Right ventricle myocardium inferior (tissue), 1 donor: ENCODE measurements at places on chromosomes 3 and 15.

GRCh38 chr3:155859859-155860258 lies 5.6 kb upstream of the SLC33A1 start:
- no peak for DNase-seq

GRCh38 chr15:42471002-42471401 lies 19.9 kb downstream of the ZNF106 start:
- DNase-seq = no peak

GRCh38 chr15:68114840-68115239 lies 60.7 kb downstream of the PIAS1 start:
- no peak for DNase-seq

GRCh38 chr3:188764609-188765008 lies 407.2 kb upstream of the TPRG1 start:
- DNase-seq = no peak

DNA sequence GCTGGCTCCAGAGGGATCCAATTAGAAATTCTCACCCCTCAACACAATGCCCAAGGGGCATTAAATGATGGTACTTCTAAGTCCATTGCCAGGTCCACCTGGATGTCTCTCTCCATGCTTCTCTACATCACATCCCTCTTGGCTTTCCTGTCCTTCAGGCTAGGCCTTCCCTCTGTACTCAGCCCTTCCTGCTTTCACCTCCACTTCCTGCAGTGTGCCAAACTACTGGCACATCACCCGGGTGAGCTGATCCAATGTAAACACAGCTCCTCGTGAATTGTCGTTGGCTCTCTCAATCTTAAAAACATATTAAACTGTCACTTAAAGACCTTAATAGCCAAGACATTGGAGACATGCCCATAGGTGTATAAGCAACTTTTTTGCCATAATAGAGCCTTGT lies 4.0 kb downstream of the LMCD1 start:
- DNase-seq = no peak

GRCh38 chr3:50620820-50621219 lies 3.9 kb downstream of the MAPKAPK3 start:
- DNase-seq = peak; percentile 21

DNA sequence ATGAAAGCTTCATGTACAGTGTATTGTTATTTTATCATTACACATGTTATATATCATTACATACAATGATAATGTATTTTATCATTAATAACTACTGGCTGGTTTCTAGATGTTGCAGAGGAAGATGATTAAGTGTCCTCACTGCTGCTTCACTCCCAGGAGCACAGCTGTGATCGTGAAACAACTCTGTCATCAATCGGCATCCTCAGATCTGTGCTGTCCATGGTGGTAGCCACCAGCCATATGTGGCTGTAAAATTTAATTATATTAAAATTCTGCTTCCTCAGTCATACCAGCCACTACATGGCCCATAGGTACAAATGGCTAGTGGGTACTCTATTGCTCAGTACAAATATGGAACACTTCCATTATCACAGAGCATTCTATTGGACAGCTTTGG lies 379.4 kb upstream of the CFAP20DC start:
- DNase-seq = no peak

DNA sequence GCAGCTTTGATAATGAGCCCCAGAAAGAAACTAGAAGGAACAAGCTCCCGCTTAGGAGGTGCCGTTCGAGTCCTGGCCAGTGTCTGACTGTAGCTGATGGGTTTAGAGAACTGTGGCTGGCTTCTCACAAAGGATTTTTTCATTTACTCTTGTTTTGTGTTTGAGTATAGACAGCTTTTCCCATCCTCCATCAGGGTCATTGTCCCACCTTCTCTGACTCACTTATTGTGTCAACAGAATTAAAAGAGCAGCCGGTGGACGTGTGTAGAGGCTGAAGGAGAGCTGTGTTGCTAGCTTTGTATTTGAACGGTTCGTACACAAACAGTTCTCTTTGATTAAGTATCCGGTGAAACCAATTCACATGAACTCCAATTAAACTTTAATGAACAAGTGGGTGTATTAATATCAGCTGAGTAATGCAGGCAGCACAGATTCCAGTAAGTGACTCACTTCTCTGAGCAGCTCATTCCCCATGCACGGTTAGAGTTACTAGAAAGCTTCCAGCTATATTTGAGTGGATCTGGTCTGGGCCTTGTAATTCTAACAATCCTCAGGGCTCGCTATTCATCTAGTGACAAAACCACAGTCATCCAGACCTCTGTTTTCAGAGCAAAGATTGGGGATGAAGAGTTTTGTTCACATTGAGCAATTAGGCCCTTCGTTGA lies 141.0 kb downstream of the LPP start:
- no peak for DNase-seq

GRCh38 chr15:76905013-76905839 lies at the start of gene SCAPER:
Gene SCAPER, minus strand, starts transcription at chr15:76905340. Its CDS starts 21,523 bp downstream, at chr15:76883817.
- peak; percentile 97 for DNase-seq

DNA sequence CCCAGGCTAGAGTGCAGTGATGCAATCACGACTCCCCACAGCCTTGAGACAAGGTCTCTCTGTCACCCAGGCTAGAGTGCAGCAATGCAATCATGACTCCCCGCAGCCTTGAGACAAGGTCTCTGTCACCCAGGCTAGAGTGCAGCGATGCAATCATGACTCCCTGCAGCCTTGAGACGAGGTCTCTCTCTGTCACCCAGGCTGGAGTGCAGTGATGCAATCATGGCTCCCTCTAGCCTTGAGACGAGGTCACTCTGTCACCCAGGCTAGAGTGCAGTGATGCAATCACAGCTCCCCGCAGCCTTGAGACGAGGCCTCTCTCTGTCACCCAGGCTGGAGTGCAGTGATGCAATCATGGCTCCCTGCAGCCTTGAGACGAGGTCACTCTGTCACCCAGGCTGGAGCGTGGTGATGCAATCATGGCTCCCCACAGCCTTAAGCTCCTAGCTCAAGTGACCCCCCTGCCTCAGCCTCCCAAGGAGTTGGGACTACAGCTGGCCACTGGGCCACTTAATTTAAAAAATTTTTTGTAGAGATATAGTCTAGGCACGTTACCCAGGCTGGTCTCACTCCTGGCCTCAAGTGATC lies 26.1 kb downstream of the TFRC start:
- DNase-seq = peak; percentile 74

DNA sequence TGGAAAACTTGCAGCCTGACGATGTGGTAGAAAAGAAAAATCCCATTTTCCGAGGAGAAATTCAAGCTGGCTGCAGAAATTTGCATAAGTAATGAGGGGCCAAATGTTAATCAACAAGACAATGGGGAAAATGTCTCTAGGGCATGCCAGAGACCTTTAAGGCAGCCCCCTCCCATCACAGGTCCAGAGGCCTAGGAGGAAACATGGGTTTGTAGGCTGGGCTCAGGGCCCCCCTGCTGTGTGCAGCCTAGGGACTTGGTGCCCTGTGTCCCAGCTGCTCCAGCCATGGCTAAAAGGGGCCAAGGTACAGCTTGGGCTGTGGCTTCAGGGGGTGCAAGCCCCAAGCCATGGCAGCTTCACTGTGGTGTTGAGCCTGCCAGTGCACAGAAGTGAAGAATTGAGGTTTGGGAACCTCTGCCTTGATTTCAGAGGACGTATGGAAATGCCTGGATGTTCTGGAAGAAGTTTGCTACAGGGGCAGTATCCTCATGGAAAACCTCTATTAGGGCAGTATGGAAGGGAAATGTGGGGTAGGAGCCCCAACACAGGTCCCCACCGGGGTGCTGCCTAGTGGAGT lies 75.9 kb upstream of the CADPS start:
- no peak for DNase-seq

- no peak for DNase-seq
Measured at GRCh38 chr3:168839653-168840052, 743.9 kb upstream of the GOLIM4 start.

DNA sequence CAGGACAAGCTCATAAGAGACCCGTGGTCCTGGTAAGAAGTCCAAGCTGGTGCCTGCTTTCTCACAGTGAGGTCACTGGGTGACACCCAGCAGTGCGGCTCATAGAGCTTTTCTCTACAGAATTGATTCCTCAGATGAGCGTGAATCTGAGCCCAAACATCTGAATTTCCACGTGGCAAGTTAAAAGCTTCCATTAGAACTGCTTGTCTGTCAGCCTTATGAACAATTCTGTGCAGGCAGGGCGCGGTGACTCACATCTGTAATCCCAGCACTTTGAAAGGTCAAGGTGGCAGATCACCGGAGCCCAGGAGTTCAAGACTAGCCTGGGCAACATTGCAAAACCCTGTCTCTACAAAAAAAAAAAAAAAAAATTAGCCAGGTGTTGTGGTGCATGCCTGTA lies 113.1 kb upstream of the ABHD17C start:
- DNase-seq = no peak

DNA sequence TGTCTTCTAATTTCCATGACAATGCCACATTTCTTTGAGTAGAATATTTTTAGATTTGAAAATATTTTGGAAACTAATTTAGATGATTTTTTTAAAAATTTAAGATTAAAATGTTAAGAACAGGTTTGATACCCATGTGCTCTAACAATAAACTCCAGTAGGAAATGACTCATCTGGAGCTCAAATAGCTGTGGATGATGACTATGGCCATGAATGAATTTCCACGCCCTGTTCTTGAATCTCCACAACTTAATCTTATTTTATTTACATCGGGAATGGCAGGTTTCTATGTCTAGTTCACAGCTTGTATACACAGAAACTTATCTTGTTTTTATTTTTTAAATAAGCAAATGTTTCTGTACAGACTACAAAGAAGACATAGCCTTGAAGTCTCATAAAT lies 726.8 kb downstream of the NAALADL2 start:
- no peak for DNase-seq

GRCh38 chr15:61746589-61746988 lies 313.7 kb downstream of the VPS13C start:
- no peak for DNase-seq

DNA sequence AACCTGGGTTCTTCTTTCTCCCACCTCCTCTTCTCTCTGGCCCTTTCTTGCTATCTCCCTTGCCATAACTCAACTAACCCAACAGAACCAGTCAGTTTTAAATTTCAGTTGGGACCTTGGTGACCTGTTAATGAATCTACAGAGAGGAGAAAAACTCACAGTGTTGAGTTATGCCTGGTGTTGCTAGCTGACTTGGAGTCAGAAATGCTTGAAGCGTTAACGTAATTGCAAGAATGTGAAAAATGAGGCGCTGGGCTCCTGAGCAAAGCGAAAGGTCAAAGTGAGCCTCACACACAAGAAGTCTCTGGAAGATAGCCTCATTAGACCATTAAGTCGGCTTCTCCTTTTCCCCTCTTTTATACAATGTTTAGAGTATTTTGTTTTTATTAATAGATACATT lies 18.4 kb downstream of the MEIS2 start:
- DNase-seq = no peak

GRCh38 chr3:125240496-125240895 lies 27.9 kb upstream of the SLC12A8 start:
- DNase-seq = no peak

- DNase-seq = no peak
Measured at GRCh38 chr3:50341537-50341936, 901 bp upstream of the RASSF1 start.

GRCh38 chr15:46316024-46316423 lies 681.2 kb downstream of the SQOR start:
- no peak for DNase-seq
